Stimulated activated naive CD4-positive, alpha-beta T cell treated with Interleukin-2 at 50 U/mL for 16 hours (primary cell): ENCODE measurements at places on chromosomes 2 and 18.

DNA sequence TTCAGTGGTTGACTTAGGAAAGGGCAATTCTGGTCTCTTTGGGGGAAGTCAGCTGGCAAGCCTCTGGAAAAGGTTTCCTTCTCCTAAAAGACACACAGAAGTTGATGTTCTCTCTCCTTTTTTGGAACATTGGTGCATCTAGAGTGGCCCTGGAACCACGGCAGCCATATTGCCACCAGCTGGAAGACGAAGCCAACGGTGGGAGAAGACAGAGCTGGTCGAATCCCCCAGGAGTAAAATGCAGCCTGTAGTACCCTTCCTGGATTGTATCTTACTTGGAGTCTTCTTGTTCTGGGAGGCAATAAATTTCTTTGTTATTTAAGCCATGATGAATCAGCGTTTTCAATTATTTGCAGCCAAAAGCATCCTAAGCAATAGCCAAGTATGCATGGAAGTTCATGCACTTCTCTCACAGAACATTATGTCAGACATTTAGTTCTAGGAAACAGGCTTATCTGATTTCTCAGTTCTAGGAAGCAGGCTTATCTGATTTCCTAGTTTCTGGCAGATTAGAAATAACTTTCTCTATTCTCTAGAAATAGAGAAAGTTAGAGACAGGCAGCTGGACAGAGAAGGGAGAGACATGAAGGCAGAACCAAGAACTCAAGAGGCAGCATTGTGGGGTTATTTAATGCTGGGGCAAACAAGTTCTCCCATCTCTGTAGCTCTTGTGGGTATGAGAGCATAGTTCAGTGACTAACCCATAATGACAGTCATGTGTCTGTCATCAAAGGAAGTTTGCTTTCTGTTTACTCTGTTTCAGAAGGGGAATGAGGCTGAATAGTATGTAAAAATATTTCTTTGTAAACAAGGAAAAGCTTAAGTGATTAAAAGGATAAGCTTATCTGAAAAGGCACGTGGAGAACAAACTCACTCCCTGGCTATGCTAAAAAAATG is 40.5 kb upstream of the NABP1 start:
- DNase-seq: no peak

- no peak for DNase-seq
Measured at GRCh38 chr2:217722883-217723472, 279.8 kb downstream of the TNS1 start.

DNA sequence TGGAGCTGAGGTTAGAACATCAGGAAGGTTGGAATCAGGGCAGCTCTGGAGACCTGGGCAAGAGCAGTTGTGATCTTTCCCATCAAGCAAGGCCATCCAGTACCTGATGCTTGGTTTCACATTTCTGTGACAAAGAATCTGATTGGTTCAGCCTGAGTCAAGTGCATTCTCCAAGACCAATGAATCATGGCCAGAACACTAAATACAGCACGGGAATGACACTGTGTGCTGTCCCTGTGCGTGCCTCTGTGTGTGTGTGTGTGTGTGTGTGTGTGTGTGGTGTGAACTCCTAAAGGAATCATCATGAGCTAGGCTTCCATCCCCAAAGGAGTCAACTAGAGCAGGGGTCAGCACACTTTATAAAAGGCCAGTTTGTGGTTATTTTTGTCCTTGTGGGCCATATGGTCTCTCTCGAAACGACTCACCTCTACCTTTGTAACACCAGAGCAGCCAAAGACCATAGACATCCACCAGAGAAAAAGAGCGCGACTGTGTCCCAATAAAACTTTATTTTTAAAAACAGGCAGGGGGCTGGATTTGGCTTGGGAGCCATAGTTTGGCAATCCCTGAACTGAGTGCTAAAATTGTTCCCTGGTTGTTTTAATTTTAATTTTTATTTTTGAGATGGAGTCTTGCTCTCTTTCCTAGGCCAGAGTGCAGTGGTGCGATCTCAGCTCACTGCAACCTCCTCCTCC is 99.7 kb downstream of the INHBB start:
- DNase-seq: no peak

GRCh38 chr2:171792886-171793580 is 101.0 kb downstream of the SLC25A12 start:
- no peak for DNase-seq

DNA sequence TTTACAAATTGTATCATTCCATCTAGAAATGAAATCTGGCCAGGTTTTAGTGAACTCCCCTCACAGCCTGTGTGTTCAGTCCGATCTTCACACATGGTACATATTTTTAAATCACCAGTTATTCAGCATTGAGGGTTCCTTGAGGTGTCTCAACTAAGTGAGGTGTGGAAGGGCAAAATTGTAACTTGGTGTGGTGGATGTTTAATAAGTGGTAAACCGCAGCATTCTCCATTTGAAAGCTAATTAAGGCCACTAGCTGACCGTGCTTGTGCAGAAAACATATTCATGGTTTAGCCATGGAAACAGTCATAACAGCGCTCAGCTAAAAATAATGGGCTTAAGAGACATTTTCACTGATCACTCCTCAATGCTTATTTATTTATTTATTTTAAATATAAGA is 786.2 kb upstream of the FANCL start:
- no peak for DNase-seq

- no peak for DNase-seq
Measured at GRCh38 chr2:203949228-203949627, 12.7 kb downstream of the ICOS start.

DNA sequence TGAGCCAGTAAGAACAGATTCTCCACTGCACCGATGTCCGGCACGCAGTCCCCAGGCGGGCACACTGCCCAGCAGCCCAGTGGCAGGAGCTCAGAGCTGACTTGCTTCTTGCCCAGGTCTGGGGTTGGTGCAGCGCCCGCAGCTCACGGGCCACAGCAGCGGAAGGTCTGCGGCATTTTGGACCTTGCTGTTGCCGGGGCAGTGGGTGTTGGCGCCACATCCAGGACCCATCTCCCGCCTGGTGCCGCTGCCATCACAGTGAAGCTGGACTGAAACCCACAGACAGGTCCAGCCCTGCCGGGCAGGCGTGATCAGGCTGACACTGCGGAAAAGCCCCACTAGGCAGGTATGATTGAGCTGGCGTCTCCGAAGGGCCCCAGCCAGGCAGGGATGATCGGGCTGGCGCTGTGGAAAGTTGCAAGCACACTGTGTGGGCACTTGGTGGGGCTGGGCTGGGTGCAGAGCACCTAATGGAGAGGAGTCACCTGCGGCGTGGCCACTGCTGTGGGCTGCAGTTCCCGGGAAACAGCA is 75.5 kb downstream of the SLC66A2 start:
- DNase-seq: no peak

DNA sequence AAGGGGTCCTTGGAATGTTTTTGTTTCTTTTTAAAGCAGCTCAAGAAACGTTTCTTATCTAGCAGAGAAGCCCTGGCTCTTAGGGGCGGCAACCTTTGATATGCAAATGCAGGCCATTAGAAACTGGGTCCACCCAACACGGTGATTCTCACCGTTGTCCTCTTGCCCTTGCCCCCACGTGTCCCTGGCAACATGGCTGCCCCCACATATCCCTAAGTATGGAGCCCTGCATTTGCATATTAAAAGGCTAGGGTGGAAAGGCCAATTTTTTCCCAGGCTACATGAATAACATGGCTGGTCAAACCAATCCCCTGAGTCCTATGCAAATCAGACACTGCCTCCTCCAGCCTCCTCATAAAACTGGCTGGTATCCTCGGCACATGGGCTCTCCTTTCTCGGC is 230.1 kb upstream of the SPOPL start:
- DNase-seq: no peak

DNA sequence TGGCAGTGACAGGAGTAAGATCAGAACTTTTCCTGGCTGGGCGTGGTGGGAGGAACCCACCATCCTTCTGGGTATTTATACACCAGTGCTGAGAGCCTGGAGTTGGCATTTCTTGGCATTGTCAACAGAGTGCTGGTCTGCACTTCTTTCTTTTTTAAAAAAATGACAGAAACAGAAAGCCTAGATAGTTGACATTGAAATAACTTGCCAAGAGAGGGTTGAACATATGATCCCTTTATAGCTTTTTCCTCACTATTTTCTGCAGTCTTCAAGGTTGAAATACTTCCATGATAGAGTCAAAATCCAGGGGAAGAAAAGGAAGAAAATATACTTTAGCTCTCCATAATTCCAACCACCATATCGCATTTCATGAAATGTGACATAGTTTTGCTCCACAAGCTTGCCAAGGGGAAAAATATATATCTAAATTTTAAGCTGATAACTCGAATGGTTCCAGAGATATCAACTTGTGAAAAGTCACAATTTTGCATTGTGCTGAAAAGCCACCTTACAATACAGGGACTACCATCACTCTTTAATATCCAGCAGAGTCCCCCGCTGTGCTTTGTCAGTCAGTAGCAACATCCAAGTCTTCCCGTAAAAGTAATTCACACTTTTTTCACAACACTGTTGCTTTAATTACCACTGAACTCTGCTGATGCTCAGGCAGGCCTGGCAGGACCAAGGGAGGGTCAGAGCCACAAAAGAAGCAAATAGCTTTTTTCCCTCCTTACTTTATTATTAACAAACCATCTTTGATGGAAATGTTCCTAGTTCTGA is 764.9 kb upstream of the FANCL start:
- no peak for DNase-seq

- no peak for DNase-seq
Measured at GRCh38 chr2:239206851-239207250, 194.0 kb downstream of the HDAC4 start.

DNA sequence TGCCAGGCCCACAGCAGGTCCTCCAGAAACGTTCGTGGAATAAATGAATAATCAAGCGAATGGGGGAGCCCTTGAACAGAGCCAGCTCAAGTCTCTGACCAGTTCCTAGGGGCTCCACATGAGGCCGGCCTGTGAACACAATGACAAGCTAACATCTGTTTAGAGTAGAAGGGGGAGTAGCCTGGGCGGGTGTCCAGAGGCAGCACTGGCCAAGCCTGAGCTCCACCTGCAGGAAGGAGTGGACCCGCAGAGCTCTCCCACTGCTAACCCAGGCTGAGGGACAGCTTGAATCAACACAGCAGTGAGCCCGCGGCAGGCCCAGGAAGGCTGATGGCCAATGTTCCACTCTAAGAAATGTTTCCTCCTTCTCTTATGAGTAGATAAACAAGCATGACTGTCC is 234.8 kb upstream of the RAB6C start:
- DNase-seq: no peak

- DNase-seq: no peak
Measured at GRCh38 chr18:26307161-26307773, 81.0 kb downstream of the TAF4B start.

DNA sequence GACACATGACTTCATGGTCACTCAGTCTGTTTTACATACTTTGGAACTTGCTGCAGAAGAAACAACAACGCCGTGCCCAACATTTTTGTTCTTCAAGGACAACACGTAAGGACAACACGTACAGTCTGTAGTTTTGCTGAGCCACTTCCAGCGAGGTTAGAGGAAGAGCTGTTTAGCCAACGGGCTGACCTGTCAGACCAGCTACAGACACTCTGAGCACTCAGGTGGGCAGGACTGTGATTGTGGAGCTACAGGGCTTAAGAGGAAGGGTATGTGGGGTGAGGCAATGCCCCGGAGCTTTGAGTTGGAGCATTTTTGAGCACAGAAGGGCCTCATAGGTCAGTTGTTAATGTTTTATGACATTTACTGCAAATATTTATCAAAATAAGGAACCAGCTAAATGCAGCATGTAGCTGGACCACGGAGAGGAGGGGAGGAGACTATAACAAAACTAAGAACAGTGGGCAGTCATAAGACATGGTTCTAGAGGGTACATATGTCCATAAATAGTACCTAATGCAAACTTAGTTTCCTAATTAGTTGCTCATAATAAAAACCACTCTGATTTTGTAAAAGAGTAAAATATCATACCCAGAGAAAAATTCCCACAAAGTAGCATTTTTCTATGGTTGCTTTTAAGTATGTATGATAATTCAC is 26.3 kb upstream of the NPC1 start:
- no peak for DNase-seq

- peak; percentile 47 for DNase-seq
Measured at GRCh38 chr2:181715033-181715630, 34.8 kb upstream of the NEUROD1 start.

GRCh38 chr2:230640540-230641011 is 72.1 kb upstream of the CAB39 start:
- no peak for DNase-seq

DNA sequence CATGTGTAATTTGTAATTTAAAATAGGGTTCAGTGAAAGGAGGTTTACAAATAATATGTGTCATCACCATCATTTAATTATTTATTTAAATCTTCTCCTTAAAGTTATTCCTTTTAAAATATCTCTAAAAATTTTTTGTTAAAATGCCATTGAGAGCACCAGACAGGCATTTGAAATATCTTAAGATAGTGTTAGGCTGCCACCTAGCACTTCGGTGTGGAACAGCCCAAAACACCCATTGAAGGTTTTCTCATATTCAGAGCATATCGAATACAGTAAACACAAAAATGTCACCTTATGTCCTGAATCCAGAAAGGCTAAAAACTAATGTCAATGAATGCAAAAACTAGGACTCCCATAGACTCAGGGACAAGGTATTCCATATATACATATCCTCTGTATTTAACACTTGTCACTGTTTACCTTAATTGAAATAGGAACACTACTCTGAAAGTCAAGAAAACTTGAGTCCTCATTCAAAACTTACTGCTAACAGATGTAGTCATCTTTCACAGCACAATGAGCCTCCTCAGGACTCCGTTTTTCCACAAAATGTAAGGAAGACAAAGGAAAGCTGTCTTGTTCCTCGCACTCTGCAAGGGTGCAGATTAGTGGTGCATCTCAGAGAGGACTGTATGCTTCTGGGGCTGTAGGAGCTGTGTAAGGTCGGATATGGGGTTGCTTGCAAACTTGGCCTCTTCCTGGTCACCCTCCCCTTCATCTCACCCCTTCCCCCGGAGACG is 329.5 kb downstream of the PAX3 start:
- DNase-seq: no peak

- DNase-seq: no peak
Measured at GRCh38 chr2:18282026-18282425, 278.4 kb downstream of the RDH14 start.
